ENCODE measurements at places on chromosomes 12 and 14.

DNA sequence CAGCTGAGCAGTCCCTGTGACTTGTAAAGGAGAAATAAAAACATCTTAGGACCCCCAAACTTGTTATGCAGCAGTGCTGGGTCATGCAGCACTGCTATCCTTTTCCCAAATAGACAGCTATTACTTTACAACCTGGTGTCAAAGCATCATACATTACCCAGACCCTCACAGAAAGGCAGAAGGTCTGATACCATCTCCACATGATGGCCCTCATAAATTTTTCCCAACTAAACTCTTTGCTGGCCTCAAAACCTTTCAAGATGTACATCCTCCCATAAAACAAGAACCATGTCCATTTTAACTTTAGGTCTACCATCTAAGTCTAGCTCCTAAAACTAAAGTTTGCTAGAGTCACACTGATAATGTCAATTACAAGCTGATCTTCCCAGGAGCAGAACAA lies 8.7 kb upstream of the RESF1 start:
- no peak for DNase-seq

- DNase-seq, result peak; percentile 32
These were observed 115.0 kb downstream of the BTG1 start for GRCh38 chr12:92030618-92031017.

- no peak for DNase-seq
These were observed 23.3 kb downstream of the SNRPF start for GRCh38 chr12:95882080-95882479.

- no peak for DNase-seq
These were observed 29.9 kb downstream of the BTBD7 start for GRCh38 chr14:93302688-93303581.
